CD8-positive, alpha-beta memory T cell (primary cell): ENCODE measurements at places on chromosomes 1 and 21.

- DNase-seq = no peak
Observed at GRCh38 chr1:178781533-178782330, 56.7 kb downstream of the RALGPS2 start.

DNA sequence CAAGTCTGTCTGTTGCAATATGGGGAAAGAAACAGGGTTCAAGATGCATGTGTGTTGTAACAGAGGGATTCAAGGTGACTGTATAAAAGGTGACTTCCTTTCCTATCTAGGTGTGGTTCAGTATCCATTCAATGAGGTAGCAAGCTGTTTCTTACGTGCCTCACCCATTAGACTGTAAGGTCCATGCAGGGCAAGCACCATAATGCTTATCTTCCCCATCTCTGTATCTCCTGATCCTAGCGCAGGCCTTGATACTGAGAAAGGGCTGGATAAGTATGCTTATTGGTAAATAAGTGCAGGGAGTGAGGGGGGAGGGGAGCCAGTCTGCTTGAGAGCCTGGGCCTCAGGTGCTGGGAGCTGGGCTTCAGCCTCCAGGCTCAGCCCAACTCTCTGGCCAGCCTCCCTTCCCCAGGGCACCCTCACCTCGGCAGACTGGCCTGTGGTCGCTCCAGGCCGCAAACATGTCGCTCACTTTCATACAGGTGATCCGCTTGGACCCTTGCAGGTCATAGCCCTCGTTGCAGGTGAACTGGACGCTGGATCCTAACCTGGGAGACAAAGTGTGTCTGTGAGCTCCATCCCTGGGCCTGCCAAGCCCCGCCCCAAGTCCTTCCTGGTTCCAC lies 44.5 kb upstream of the HMGB4 start:
- no peak for DNase-seq

GRCh38 chr1:29412591-29412990 lies 176.3 kb downstream of the PTPRU start:
- DNase-seq = no peak

DNA sequence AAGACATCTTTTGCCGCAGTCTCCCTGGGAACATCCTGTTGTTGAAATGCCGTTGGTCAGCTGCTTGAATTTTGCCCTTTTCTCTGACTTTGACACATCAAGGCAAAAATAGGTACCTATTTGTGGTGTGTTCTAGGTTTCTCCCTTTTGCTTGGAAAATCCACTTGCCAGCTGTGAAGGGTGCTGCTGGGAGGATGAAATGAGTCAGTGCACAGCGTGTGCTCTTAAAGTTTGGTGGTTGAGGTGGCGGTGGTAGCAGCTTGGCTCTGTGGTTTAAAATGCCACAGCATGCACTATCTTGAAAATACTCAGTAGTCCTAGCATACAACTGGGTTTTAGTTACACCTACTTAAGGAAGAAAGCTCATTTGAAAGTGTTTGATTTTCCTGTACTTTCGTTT lies 183.8 kb downstream of the DHRS3 start:
- peak; percentile 20 for DNase-seq

DNA sequence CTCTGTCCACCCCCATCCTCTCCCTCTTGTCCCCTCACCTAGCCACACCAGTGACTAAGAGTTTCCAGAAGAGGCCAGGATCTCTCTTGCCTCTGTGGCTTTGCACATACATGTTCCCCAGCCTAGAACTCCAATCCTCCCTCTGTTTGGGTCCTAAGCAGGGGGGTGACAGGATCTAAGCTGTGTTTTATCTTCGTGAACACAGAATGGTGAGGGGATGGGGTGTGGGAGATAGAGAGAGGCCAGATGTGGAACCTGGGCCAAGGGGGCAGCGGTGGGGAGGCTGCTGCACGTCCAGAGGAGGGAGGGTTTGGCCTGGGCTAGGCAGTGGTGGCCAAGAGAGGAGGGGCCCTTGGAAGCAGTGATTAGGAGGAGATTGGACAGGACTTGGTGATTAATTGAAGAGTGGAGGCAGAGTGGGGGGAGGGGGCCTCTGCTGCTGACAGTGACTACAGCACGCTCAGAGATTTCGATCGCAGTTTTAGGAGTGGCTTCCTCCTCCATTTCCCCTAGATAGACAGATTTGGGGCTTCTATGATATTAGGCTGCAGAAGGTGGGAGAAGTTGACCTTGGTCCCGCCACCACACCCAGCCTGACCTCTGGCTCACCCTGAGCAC lies 17.1 kb upstream of the ADGRB2 start:
- DNase-seq = no peak

GRCh38 chr1:224744521-224744920 lies 128.4 kb downstream of the CNIH3 start:
- no peak for DNase-seq

GRCh38 chr21:31524140-31524539 lies 135.4 kb upstream of the SOD1 start:
- DNase-seq = no peak
